ENCODE measurements at places on chromosomes 1 and 21. TPM values are rescaled to one million over a fixed set of nuclear protein-coding genes. Genes with fewer than 3 reads are reported as not detected.

DNA sequence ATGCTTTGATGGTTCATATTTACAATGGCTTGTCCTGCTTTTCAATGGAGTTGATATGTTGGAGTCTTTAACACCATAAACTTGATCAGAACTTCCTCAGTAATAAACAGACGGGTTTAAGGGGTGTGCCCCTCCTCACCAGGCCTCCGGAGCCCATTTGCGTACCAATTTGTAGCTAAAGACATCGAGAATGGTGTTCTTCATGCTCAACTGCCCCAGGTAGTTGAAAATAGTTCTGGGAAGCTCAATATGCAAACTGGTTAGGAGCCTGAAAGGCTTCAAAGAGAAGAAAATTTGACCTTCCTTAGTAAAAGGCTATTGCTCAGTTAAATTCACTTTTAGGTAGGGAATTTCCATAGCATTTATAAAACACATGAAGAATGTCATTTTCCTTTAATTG is 68.1 kb upstream of the RRP15 start:
- no peak for DNase-seq
- H3K4me1 ChIP-seq = no peaks in the 10 kb centered on the region
- no peak overlapping the region for H3K4me3 ChIP-seq
- no peaks in the 10 kb centered on the region for H3K27me3 ChIP-seq
- no peaks in the 10 kb centered on the region for H3K36me3 ChIP-seq
- no peak overlapping the region for H3K27ac ChIP-seq

SLC27A3 gene
- total RNA-seq = 31.4 TPM

DNA sequence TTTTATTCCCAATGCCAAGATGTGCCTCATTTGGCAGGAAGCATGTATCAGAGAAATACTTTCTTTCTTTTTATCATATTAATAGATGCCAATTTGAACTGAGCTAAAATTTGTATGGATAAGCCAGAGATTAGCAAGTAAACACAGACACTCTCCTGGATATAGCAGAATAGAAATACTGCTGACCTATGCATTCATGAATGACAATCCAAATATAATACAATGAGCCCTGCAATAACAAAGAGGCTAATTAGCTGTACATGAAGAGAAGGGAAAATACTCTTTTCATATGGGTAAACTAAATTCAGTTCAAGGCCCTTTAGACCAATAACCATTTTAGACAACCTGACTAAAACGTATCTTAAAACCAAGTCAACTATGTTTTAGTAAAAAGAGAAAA is 388.1 kb upstream of the NR5A2 start:
- H3K27ac ChIP-seq = no peak overlapping the region
- no peaks in the 10 kb centered on the region for H3K36me3 ChIP-seq
- no peak overlapping the region for H3K4me3 ChIP-seq

DNA sequence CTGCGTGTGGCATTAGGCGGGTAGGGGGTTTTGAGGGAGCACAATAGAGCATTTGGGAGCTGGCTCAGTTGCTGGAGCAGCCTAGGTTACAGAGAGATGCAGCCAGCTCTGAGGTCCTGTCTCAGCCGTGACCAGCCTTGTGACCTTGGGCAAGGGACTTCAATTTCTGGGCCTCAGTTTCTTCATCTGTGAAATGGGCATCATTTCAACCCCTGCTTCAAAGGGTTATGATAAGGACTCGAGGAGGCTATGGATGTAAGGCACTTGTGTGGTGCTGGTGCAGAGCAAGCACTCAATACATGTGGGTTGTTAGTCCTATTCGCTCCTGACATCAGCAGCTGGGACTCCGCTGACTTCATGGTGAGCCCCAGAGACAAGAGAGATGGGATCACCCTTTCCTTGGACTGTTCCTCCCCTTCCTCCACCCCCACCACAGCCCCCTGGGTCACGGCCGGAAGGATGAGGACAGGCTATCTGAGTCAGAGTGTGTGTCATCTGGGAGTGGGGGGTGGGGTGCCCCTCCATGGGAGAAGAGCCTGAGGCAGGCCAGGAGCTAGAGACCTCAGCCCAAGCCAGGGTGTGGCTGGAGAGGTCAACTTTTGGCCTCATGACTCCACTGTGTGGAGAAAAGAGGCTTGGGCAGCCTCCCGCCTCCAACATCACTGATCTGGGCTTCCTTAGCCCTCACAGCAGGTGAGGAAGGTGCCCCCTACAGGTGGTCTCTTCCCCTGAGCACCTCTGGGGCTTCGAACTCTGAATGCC is 71.4 kb upstream of the ZBTB40 start:
- no peaks in the 10 kb centered on the region for H3K4me1 ChIP-seq
- H3K27ac ChIP-seq = no peak overlapping the region
- no peaks in the 10 kb centered on the region for H3K36me3 ChIP-seq

- H3K27ac ChIP-seq = no peak overlapping the region
- H3K4me1 ChIP-seq = no peaks in the 10 kb centered on the region
- no peak overlapping the region for H3K4me3 ChIP-seq
These were observed 1433.1 kb downstream of the PLA2G4A start for GRCh38 chr1:188261849-188262248.

GRCh38 chr1:51469518-51469917 is 49.5 kb downstream of the EPS15 start:
- no peaks in the 10 kb centered on the region for H3K36me3 ChIP-seq
- H3K27ac ChIP-seq = no peak overlapping the region
- no peaks in the 10 kb centered on the region for H3K27me3 ChIP-seq
- DNase-seq = no peak
- no peak overlapping the region for H3K4me3 ChIP-seq

Measured in vagina (tissue), 2 donors.